DND-41 (cell line): ENCODE measurements at places on chromosomes 7 and 10.

GRCh38 chr7:102395592-102395872, 631 bp upstream of the PRKRIP1 start:
- DNase-seq = no peak
- H3K27me3 ChIP-seq = no peaks in the 10 kb centered on the region
- H3K27ac ChIP-seq = peak overlapping the region; percentile 27
- H3K4me3 ChIP-seq = peak overlapping the region; percentile 95; the same call in 1 of the 2 replicates
- peaks cover 48% of the 10 kb centered on the region for H3K36me3 ChIP-seq

GRCh38 chr10:83373671-83374070, 765.6 kb upstream of the GHITM start:
- no peak overlapping the region for H3K27ac ChIP-seq
- peak; percentile 24 for DNase-seq
- H3K27me3 ChIP-seq = no peaks in the 10 kb centered on the region

DNA sequence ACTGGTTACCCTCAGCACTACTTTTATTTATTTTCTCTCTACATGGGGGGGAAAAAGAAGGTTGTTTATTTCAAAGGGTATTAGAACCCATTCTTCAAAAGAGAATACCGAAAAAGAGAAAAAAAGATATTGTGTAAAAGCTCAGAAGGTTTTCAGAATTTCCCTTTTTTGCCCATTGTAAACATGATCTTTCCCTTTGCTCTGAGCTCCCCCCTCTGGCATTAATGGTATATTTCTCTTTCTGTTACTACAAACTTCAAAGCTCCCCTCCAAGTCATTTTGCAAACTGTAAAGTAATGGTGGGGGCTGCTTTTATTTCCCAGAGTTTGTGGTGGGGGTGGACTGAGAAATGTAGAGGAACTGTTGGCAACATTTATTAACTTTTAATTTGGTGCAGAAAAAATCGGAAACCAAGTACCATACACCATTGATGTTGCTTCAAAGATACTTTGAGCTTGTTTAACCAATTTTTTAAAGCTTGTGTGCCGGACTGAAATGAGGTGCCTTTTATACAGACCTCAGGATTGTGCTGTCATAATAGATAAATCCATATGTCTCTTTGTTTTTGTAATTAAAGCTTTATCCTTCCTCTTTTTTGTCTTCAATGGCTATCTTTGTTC, 181.5 kb downstream of the EXOC4 start:
- DNase-seq = peak; percentile 26
- H3K4me1 ChIP-seq = peaks cover 10% of the 10 kb centered on the region
- H3K27ac ChIP-seq = peak overlapping the region; percentile 7; the same call in 1 of the 2 replicates
- H3K27me3 ChIP-seq = no peaks in the 10 kb centered on the region
- no peaks in the 10 kb centered on the region; the same call in 1 of the 2 replicates for H3K36me3 ChIP-seq
- no peak overlapping the region for H3K4me3 ChIP-seq

GRCh38 chr7:157389951-157390730, 53.3 kb downstream of the DNAJB6 start:
- H3K36me3 ChIP-seq = peaks cover 89% of the 10 kb centered on the region
- no peak overlapping the region for H3K4me3 ChIP-seq
- H3K4me1 ChIP-seq = peaks cover 9% of the 10 kb centered on the region
- no peak overlapping the region for H3K27ac ChIP-seq

- H3K27me3 ChIP-seq = no peaks in the 10 kb centered on the region
- H3K4me3 ChIP-seq = no peak overlapping the region
- no peak overlapping the region for H3K27ac ChIP-seq
Observed at GRCh38 chr7:36191292-36191920, 38.4 kb downstream of the EEPD1 start.

DNA sequence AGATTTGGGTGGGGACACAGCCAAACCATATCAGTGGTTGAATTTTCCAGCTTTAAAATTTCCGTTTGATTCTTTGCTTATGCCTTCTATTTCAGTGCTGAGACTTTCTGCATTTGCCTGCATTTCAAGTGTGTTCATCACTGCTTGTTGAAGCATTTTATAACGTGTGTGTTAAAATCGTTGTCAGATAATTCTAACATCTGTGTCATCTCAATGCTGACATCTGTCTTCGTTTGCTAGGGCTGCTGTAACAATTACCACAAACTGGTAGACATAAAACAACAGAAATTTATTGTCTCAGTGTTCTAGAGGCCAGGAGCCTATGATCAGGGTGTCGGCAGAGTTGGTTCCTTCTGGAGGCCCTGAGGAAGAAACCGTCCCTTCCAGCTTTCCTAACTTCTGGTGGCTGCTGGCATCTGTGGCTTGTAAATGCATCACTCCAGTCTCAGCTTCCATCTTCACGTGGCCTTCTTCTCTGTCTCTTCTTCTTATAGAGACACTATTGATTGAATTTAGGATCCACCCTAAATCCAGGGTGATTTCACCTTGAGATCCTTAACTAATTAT, 71.1 kb upstream of the SDK1 start:
- no peaks in the 10 kb centered on the region for H3K4me1 ChIP-seq
- H3K27me3 ChIP-seq = no peaks in the 10 kb centered on the region
- no peak overlapping the region for H3K27ac ChIP-seq

DNA sequence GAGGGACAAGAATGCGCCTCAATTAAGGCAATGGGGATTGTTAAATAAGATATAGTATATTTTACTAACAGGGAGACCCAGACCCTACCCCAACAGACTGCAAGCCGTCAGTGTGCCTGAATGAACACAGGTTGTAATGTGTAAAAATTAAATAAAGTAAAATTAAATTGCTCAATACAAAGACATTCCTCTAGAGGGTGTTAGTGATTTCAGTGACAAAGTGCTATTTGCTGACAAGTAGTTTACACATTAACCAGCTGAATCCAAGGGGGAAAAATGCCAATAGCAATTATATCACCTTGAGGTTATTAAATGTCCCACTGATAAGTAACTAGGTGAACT, 110.5 kb downstream of the EBF3 start:
- H3K36me3 ChIP-seq = no peaks in the 10 kb centered on the region
- no peaks in the 10 kb centered on the region for H3K27me3 ChIP-seq
- no peak for DNase-seq
- no peak overlapping the region for H3K4me3 ChIP-seq
- no peaks in the 10 kb centered on the region for H3K4me1 ChIP-seq

- no peak overlapping the region for H3K4me3 ChIP-seq
- DNase-seq = no peak
- no peak overlapping the region for H3K27ac ChIP-seq
- no peaks in the 10 kb centered on the region for H3K36me3 ChIP-seq
- H3K4me1 ChIP-seq = no peaks in the 10 kb centered on the region
Observed at GRCh38 chr7:41203542-41203941, 499.3 kb downstream of the INHBA start.

DNA sequence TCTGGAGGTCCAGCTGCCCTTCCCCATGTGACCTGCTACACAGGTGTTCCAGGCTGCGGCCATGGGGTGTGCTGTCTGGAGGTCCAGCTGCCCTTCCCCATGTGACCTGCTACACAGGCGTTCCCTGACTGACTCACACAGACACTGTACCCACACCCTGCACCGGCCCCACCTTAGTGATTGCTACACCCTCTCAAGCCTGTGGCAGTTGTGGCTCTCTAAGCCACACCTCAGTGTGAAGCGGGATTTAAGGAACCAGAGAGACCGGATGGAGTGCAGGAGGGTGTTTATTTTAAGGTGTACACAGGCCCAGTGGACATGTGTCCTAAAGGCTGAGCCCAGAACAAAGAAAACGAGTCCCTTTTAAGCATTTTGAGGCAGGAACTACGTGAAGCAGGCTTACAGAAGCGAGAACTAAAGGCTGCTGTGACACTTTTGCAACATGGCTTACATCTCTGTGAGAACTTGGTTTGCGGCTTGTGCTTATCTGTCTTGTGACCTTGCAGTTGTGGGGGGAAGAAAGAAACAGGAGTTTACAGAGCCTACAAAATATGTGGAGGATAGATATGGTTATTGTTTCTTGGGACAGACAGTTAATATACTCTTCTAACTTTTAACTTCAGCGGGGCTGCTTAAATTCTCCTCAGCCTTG, 326.4 kb downstream of the PAXIP1 start:
- no peak overlapping the region for H3K27ac ChIP-seq
- H3K4me1 ChIP-seq = no peaks in the 10 kb centered on the region

DNA sequence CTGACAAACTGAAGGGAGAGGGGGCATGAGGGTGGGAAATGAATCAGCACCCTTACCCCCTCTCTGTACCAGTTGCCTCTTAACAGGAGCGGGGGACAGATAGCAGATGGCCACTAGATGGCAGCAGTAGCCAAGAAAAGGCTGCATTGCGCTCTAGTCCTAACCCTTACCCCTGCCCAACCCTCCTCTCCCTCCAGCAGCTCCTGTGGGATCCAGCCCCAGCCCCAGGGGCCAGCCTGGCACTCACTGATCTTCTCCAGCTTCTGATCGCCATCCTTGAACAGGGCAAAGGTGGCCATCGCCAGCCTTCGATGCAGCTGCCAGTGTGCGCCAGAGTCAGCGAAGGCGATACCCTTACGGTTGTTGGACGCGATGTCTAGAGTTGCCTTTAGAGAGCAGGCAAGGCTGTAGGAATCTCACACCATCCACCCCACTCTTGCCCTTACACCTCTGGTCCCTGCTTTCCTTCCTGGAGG, 2.2 kb downstream of the CYP17A1 start:
- no peak overlapping the region for H3K4me3 ChIP-seq
- H3K36me3 ChIP-seq = no peaks in the 10 kb centered on the region
- no peaks in the 10 kb centered on the region for H3K27me3 ChIP-seq
- H3K4me1 ChIP-seq = no peaks in the 10 kb centered on the region

GRCh38 chr10:12633776-12634620, 284.7 kb downstream of the CAMK1D start:
- H3K27ac ChIP-seq = no peak overlapping the region
- H3K27me3 ChIP-seq = no peaks in the 10 kb centered on the region
- H3K4me3 ChIP-seq = no peak overlapping the region
- peaks cover 28% of the 10 kb centered on the region for H3K4me1 ChIP-seq
- H3K36me3 ChIP-seq = no peaks in the 10 kb centered on the region

DNA sequence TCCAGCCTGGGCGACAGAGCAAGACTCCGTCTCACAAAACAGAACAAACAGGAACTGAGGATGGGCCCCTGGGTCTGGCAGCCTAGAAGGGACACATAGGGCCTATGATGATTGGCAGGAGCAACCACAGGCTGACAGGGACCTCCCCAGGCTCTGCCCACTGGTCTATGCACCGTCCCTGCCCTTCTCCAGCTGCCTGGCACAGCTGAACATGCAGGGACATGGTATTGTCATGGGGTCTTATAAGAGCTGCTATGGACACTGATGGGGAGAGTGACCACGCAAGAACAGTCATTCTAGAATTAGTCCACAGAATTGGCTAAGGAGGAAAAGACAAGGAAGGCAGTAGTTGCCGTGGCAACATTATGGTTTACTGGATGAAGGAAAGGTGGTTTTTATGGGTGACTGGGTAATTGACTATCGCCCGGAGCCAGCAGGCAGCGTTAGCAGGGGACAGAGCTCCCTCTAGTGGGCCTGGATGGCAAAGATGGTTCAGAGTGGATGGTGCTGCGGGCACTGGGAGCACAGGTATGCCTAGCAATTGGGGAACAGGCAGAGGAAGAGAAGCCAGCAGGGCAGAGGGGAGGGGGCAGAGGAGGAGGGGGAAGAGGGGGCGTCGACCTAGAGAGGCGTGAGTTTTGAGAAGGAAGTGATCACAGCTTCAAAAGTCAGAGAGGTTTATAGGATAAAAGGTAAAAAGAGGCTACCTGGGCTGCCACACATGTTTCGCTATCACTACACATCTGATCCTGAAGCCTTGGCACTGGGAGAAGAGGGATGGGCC, 7.8 kb upstream of the TRIM56 start:
- H3K36me3 ChIP-seq = no peaks in the 10 kb centered on the region
- no peak overlapping the region for H3K4me3 ChIP-seq
- peaks cover 4% of the 10 kb centered on the region; the same call in 1 of the 2 replicates for H3K4me1 ChIP-seq
- H3K27ac ChIP-seq = no peak overlapping the region
- no peaks in the 10 kb centered on the region for H3K27me3 ChIP-seq

- no peak overlapping the region for H3K4me3 ChIP-seq
- H3K27ac ChIP-seq = no peak overlapping the region
- no peaks in the 10 kb centered on the region for H3K36me3 ChIP-seq
- no peaks in the 10 kb centered on the region for H3K4me1 ChIP-seq
- peaks cover 7% of the 10 kb centered on the region for H3K27me3 ChIP-seq
Observed at GRCh38 chr10:101092881-101093354, 31.1 kb downstream of the KAZALD1 start.

- no peak overlapping the region for H3K4me3 ChIP-seq
- peaks cover 6% of the 10 kb centered on the region for H3K27me3 ChIP-seq
- no peaks in the 10 kb centered on the region for H3K36me3 ChIP-seq
- H3K4me1 ChIP-seq = no peaks in the 10 kb centered on the region
Observed at GRCh38 chr7:39133088-39133487, 155.4 kb downstream of the POU6F2 start.

DNA sequence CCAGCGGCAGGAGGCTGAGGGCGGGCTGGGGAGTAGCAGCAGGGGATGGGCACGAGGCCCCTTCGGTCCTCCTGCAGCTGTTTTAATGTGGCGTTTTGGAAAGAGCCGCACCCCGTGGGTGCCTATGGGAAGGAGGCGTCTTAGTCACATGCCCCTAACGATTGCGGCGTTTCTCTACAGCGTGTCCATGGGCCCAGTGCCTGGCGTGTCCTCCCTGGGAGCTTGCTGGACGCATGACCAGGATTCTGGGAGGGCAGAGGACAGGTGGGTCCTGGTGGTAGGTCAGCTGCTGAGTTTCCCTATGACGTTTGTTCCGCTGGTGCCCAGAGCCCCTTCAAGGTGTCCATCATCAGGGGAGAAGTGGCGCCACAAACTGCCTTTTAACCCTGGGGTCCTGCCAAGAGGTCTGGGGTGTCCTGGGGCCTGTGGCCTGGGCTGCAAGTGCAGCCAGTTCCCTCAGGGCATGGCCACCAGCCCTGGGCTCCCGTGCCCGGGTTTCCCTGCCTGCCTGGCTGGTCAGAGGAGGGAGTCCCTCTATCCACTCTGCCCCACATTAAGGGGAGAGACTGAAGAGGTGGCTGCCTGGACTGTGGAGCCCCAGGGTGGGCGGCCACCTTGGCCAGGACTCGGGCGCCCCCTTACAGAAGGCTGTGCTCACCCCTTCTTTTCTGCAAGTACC, 48.7 kb downstream of the PWWP2B start:
- no peaks in the 10 kb centered on the region for H3K27me3 ChIP-seq
- no peak overlapping the region for H3K4me3 ChIP-seq
- no peak overlapping the region for H3K27ac ChIP-seq
- no peaks in the 10 kb centered on the region for H3K36me3 ChIP-seq
- DNase-seq = no peak

DNA sequence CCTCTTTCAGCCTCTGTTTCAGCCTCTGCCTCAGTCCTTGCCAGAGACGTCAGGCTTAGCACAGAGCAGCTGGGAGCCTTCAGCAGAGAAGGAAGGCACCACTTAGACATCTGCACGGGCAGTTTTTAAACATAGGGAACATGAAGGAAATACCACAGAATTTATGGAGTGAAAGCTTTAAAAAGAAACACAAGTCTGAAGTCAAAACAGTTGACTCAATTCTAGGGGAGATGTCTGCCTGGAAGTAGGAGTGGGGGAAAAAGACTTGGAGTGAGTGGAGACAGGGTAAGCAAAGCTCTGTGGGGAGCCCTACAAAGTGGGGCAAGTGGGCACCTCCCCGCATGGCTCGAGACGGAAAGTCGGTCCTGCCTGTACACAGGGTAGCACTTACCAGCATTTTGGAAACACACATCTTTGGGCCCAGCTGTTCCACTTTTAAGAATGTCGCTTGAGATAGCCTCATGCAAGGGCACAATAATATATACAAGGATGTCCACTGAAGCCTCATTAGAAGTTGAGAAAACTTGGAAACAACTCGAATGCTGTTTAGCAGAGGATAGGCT, 5.0 kb upstream of the TBXAS1 start:
- no peak overlapping the region for H3K27ac ChIP-seq
- H3K4me3 ChIP-seq = no peak overlapping the region
- DNase-seq = no peak
